ENCODE measurements at places on chromosomes 13 and 19.

DNA sequence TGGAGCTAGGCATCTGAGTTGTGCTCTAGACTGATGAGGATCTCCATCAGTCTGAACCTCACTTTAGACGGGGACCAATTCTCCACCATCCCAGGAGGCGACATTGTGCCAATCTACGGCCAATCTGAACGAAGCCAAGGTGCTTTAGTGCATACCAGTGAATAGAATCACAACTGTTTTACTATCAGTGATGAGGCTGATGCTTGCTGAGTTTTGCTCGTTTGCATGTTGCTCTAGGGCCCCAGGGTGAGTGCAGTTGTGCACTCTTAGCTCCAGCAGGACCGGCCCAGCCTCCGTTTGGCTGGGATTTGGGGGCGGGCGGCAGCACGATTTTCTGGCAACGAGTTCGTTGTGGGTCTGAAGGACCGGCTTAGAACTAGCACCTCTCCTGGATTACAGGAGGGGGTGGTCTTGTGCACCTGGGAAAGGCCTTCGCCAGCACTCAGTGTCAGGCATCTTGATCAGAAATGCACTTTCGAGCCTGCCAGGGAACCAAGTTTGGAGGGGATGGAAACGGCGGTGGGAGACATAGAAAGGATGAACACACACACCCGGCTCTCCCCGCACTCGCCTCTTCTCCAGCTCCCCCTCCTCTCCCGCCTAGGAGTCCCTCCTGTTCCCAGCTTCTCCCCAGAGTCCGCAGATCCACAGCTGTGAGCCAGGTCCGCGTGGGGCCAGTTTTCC, 4.4 kb downstream of the GSX1 start:
- no peak for DNase-seq

DNA sequence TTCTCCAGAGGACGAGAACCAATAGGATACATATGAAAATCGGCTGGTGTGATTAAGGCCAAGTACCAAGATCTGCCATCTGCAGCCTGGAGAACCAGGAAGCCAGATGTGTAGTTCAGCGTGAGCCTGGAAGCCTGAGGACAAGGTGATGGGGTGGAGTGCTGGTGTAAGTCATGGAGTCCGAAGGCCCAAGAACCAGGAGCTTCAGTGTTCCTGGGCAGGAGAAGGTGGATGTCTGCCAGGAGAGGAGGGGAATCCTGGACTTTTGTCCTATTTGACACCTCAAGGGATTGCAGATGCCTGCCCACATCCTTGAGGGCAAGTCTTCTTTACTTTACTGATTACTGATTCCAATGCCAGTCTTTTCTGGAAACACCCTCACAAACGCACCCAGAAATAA, 71.5 kb downstream of the SPATA13 start:
- no peak for DNase-seq

DNA sequence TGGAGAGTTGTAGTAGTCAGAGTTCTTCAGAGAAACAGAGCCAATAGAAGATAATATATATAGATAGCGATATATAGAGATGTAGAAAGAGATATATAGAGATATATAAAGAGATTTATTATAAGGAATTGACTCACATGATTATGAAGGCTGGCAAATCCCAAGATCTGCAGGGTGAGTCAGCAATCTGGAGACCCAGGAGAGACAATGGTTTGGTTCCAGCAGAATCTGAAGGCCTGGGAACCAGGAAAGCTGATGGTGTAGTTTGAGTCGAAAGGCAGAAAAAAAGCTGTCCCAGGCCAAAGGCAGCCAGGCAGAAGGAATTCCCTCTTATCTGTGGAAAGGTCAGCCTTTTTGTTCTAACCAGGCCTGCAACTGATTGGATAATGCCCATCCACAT, 194.1 kb downstream of the NUFIP1 start:
- DNase-seq, result no peak

GRCh38 chr19:10646456-10647159, 7.5 kb upstream of the ILF3 start:
- no peak for DNase-seq

- no peak for DNase-seq
Measured at GRCh38 chr19:33724721-33725060, 72.0 kb upstream of the KCTD15 start.

Data from CD4-positive, alpha-beta T cell treated with Interleukin-2 at 100 ng/mL for 4 hours (primary cell).